ENCODE measurements at places on chromosomes 2 and 18. TPM values are rescaled to one million over a fixed set of nuclear protein-coding genes. Genes with fewer than 3 reads are reported as not detected.

CXCR1 gene
- total RNA-seq: not detected

DNA sequence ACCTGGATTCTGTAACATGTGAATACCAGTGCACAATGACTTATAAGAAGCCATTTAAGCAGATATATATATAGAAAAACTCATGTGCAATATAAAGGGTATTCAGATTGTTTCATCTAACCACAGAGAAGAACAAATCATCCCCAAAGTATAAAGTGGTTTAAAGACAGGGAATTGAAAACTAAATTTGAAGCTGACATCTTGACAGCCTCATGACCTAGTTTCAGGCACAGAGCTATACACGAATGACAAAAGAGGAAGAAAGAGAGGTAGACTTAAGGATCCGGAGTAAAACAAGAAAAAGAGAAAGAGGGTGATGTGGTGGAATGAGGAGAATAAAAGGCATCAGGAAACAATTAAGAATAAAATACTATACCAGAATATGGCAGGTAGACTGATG, 194.5 kb downstream of the EPHA4 start:
- DNase-seq: no peak
- H3K36me3 ChIP-seq: no peaks in the 10 kb centered on the region

DNA sequence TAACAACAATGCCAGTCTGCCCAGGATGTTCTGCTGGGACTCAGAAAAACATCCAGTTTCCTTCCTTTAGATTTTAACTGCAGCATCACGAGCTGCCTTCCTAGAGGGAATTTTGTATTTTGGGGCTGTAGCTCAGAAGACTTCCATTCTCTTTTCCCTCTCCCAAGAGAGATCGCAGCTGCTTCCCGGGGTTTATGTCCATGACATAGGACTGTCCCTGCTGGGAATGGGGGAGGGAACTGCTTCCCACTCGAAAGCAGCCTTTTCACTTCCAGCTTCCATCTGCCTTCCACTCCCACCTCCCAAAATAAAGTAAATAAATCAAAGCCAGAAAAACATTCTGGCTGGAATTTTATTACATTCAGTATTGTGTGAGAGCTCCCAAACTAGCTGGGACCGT, 52.4 kb downstream of the LIMS1 start:
- DNase-seq: no peak
- H3K27ac ChIP-seq: peak overlapping the region; percentile 79
- peaks cover 2% of the 10 kb centered on the region for H3K36me3 ChIP-seq
- no peaks in the 10 kb centered on the region for H3K27me3 ChIP-seq

- H3K36me3 ChIP-seq: no peaks in the 10 kb centered on the region
- DNase-seq: no peak
- H3K27me3 ChIP-seq: peaks cover 17% of the 10 kb centered on the region
- H3K27ac ChIP-seq: no peak overlapping the region
- H3K4me3 ChIP-seq: no peak overlapping the region
Observed at GRCh38 chr2:46878886-46879285, 36.7 kb downstream of the MCFD2 start.

MTERF4 gene
- 82.9 TPM for total RNA-seq
